CD4-positive, alpha-beta memory T cell (primary cell): ENCODE measurements at places on chromosomes 1 and 21.

GRCh38 chr21:45421846-45422775 lies 17.1 kb downstream of the COL18A1 start:
- no peak for DNase-seq

DNA sequence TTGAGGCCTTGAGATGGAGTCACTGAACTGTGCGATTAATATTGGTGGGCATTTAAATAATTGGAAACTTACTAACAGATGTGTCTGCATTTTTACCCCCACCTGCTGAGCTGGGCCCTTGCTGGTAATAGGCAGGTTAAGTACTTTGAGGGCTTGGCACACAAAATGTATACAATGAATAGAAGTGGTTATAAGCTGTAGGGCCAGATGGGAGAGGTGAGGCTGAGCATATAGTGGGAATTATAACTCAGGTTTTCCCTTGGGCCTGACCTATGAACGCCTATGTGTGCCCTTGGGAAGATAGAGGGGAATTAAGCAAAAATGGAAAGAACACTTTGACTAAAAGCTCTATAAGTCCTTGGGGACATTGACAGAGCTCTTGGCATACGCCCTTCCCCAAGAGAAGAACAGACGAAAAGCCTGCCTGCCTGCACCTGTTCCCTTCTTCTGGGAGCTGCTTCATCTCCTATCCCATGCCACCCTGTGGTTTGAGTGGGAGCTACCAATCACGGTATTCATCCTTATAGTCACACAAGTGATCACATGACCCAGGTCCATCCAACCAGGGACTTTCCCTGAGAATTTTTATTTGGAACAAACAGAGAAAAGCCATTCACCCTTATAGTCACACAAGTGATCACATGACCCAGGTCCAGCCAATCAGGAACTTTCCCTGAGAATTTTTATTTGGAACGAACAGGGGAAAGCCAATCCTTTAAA lies 260.7 kb upstream of the CSF3R start:
- DNase-seq = no peak

GRCh38 chr1:220410611-220411010 lies 117.3 kb upstream of the MARK1 start:
- no peak for DNase-seq

GRCh38 chr1:244896550-244896949 lies 32.2 kb upstream of the HNRNPU start:
- no peak for DNase-seq

GRCh38 chr21:40706806-40707655 lies 139.9 kb downstream of the DSCAM start:
- no peak for DNase-seq

- DNase-seq = no peak
Observed at GRCh38 chr1:240658312-240658960, 46.5 kb upstream of the GREM2 start.

DNA sequence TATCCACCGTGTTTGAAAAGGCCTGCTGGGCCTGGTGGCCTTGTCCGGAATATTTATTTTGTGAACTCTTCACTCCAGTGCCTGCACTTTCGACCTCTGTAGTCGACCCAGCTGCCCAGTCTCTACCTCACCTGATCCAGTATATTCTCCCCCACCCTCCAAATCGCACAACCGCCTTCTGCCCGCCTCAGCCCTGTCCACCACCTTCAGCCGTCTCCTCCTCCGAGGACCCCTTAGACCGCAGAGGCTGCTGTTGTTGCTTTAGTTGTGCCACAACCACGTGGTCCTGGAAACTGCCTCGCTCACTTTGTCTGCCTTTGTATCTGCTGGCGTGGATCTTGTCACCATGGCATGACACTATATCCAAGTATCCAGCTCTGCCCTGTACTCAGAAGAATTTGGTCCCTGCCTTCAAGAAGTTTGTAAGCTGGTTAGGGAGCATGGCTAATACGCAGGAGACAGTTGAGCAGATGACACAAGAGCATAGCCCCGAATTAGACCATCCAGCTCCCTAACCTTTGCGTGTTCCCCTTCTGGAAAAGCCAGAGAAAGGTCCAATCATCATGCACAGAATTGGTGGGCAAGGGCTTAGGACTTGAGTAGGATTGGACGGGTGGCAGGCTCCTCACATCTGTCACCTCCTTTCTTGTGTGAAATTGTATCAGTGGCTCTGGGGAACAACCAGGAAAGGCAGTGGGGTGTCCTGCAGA lies 1.5 kb downstream of the PHGDH start:
- no peak for DNase-seq

DNA sequence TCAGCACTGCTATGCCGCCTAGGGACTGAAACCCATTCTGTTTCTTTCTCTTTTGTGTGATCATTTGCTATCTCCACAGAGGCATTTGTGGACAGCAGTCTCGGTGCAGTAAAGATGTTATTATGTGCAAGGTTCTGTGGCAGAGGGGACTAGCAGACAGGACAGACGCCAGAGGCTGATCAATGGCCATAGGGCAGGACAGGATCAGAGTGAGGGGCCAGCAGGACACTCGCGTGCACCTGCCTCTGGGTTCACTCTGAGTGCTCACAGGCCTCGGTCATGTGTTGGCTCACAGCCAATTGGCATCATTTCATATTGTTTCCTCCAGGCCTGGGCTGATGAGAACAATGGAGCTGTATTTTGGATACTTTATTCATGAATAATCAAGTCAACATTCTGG lies 212.6 kb downstream of the TGFB2 start:
- no peak for DNase-seq

DNA sequence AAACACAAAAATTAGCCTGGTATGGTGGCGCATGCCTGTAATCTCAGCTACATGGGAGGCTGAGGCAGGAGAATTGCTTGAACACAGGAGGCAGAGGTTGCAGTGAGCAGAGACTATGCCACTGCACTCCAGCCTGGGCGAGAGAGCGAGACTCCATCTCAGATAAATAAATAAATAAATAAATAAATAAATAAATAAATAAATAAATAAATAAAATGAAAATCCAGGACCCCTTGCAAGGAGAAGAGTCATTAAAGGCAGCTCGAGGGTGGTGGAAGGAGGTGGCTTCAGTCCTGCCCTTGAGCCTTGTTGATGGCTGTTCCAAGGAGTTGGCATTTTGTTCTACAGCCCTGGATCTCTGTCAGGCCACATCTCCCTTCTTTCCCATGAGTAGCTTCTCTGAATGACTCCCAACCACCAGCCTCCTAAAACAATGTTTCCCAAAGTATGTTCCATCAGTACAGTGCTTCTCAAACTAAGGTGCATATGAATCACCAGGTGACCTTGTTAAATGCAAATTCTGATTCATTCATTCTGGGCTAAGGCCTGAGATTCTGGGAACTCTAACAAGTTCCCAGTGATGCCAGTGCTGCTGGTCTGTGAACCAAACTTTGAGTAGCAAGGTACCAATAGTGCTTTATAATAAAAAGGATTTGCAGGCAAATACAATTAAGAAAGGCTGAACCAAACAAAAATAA lies 99.0 kb downstream of the KCNN3 start:
- no peak for DNase-seq

DNA sequence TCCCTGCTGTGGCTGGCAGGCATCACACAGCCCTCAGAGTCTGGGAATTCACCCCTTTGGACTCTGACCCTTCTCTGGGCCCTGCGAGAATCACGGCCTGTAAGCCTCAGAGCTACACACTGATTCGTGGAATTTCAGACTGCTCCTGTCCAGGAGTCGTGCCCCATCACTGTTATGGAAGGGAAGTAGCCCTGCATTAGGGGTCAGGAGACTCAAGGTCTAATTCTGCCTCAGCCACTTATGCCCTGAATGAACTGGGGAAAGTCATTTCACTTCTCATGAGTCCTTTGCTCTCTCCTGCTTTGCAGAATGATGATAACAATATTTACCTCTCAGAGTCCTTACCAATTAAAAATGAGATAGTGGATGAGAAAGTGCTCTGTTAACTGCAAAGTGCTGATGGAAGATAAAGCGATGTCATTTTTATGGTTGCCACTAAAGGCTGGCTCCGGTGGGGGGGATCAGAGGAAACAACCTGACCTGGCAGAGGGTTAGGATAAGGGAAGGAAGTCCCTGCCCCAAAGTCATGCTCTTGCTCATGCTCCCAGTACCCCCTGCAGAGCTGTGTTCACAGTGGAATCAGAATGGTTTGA lies 148.6 kb upstream of the CD34 start:
- no peak for DNase-seq

- DNase-seq = no peak
Observed at GRCh38 chr1:17304826-17305175, 3.2 kb upstream of the PADI4 start.

- DNase-seq = no peak
Observed at GRCh38 chr1:153374071-153374470, 1.4 kb downstream of the S100A12 start.

GRCh38 chr1:41802532-41803501 lies 115.9 kb downstream of the HIVEP3 start:
- DNase-seq = peak; percentile 56

- no peak for DNase-seq
Observed at GRCh38 chr1:44620072-44620471, 54.2 kb downstream of the TMEM53 start.

- no peak for DNase-seq
Observed at GRCh38 chr1:204483791-204484190, 10.8 kb downstream of the PIK3C2B start.

DNA sequence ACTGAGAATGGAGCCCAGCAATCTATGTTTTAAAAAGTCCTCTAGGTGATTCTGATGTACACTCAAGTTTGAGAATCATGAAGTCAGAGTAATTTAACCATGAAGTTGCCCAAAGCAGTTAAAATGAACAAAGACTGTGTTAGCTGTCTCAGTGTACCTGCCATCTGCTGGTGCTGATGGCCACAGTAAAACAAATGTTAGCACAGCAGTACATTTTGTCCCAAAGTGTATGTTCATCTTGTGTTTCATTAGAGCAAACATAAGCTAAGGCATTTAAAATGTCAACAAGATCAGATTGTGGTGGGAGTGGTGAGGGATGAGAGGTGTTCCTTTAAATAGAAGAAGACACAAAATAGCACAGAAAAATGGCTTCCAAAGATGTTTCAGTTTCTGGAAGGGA lies 31.1 kb downstream of the FYB2 start:
- DNase-seq = no peak

DNA sequence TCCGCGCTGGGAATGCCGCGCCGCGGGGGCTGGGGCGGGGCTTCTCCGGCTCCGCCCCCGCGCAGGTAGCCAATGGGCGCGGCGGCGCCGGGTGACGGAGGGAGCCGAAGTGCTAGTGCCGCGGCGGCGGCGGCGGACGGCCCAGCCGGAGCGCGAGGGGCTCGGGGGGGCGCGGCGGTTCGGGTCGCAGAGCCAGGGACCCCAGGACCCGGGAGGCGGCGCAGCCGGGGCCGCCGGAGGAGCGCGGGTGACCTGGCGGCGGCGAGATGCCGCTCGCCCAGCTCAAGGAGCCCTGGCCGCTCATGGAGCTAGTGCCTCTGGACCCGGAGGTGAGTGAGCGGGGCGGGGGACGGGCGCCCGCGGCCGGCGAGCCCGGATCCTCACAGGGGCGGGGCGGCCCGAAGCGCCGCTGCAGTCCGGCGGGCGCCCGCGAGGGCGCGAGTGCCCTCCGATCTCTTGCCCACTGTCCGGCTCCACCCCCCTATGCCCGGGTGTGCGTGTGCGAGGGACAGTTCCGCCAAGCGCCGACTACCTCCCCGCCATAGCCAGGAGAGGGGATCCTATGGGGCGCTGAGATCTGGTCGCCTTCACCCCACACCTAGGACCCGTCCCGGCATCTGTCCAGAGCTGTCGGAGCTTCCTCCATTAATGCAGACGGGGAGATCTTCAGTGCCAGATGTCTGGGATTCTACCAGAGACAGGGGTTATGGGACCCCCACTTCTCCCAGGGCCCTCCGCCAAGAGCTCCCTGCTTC lies at the start of gene RPS6KA1:
TSS of gene RPS6KA1 (plus strand) at position 107 of the 755 bp plus-strand sequence. CDS start at position 267, 160 bp downstream.
- DNase-seq = peak; percentile 54
